ENCODE measurements at places on chromosomes 3 and 15.

DNA sequence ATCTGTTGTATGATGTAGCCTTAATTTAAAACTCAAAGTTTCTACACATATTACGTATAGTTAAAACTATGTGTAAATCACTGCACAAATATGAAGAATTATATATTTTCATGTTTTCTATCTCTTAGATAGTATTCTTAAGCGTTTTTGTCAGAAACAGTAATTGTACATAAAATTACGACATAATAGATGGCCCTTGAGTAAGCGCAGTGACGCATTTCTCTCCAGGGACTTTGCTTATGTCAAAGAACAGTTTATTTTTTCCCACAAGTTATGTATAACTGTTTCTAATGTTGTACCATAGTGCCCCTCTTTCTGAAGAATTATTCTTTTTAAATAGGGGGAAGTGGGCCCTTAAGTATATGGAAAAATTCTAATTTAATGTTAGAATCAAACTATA lies 934.0 kb downstream of the VGLL3 start:
- DNase-seq = no peak

DNA sequence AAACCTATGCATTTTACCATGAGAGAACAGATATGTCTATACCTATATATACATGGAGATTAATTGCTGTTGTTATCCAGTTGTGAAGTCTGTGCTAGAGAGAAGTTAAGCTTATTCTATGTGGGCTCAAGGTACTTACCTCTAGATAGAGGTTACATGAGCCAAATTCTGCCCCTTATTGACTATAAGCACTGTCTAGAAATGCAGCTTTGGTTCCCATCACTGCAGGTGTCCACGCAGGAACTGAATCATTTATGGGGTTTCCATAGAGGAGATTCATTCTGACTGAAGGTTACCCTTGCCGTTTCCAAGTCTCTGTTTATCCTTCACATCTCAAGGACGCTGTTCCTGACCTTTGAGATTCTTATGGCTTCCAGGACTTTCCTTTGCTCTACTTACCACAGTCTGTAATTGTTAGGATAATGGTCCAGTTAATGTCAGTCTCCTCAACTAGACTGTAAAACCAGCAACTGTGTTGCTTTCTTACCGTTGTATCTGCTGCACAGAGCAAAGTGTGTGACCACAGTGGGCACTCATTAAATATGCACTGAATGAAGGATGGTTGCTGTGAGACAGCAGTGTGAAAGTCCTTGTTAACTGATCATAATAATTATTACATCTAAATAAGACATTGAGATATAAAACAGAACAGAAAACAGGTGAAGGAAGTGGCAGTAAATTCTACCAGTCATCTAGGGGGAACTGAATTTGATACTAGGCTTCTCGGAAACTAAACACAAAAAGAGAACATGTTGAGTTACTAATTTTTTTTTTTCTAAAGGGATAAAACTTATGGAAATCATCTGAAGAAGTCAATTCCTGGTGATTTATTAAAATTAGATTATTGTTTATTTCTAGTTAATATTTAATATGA lies 44.0 kb upstream of the BCL6 start:
- no peak for DNase-seq

DNA sequence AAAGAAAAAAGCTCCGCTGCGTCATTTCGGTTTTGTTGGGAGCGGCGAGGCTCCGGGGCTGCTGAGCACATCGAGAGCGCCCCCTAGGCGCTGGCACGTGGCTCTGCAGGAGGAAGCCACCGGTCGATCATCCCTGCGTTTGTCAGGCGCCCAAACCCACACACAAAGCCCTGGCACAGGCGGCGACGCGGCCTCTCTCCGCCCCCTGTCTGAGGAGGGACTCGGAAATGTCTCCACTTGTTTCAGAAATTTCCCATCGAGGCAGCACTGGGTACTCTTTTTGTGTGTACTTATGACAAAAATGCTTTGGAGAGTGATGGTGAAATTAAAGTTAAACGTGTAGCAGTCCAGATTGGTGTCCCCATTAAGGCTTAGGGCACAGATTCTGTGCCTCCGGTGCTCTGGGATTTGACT lies 407.3 kb upstream of the ONECUT1 start:
- DNase-seq = no peak

- DNase-seq = no peak
These were observed 78.5 kb downstream of the CD47 start for GRCh38 chr3:108012304-108012703.

GRCh38 chr3:153247331-153248330 lies 85.6 kb downstream of the RAP2B start:
- DNase-seq = no peak

Data from cerebellar nuclear complex (tissue), 1 donor.